NCI-H446 (cell line): ENCODE measurements at places on chromosomes 1 and 21.
A peak's percentile ranks its signal among the peaks of the same experiment; 100 is the strongest.

DNA sequence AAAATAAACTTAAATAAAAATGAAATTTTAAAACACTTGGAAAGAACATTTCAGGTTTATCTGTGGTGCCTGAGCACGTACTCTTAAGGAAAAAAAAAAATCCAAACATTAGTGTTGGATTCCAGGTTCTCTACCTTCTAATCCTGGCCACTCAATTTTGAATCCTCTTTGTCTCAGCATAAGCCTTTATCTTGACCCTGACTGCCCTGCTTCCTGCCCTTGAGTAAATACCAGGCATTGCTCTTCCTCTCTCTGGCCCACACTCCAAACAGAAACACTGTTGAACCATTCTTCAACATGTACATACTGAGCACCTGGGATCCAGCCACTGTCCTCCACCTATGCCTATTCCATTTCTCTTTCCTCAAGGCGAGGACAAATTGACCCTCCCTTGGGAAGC lies 11.4 kb upstream of the VANGL1 start:
- DNase-seq, result no peak

- no peak for DNase-seq
Observed at GRCh38 chr1:81144240-81144825, 656.4 kb upstream of the ADGRL2 start.

DNA sequence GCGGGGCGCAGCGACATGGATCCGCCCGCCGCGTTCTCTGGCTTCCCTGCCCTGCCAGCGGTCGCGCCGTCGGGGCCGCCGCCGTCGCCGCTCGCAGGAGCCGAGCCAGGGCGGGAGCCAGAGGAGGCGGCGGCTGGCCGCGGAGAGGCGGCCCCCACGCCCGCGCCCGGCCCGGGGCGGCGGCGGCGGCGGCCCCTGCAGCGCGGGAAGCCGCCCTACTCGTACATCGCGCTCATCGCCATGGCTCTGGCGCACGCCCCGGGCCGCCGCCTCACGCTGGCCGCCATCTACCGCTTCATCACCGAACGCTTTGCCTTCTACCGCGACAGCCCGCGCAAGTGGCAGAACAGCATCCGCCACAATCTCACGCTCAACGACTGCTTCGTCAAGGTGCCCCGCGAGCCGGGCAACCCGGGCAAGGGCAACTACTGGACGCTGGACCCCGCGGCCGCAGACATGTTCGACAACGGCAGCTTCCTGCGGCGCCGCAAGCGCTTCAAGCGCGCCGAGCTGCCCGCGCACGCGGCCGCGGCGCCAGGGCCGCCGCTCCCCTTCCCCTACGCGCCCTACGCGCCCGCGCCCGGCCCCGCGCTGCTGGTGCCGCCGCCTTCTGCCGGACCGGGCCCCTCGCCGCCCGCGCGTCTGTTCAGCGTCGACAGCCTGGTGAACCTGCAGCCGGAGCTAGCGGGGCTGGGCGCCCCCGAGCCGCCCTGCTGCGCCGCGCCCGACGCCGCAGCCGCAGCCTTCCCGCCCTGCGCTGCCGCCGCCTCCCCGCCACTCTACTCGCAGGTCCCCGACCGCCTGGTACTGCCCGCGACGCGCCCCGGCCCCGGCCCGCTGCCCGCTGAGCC lies 459 bp downstream of the FOXE3 start:
- no peak for DNase-seq

GRCh38 chr1:8256321-8256720 lies 61.6 kb upstream of the SLC45A1 start:
- DNase-seq, result no peak

- DNase-seq, result no peak
Observed at GRCh38 chr21:42332557-42333317, 17.5 kb upstream of the TFF3 start.

GRCh38 chr1:66764994-66765578 lies 12.8 kb downstream of the DYNLT5 start:
- peak; percentile 56 for DNase-seq

DNA sequence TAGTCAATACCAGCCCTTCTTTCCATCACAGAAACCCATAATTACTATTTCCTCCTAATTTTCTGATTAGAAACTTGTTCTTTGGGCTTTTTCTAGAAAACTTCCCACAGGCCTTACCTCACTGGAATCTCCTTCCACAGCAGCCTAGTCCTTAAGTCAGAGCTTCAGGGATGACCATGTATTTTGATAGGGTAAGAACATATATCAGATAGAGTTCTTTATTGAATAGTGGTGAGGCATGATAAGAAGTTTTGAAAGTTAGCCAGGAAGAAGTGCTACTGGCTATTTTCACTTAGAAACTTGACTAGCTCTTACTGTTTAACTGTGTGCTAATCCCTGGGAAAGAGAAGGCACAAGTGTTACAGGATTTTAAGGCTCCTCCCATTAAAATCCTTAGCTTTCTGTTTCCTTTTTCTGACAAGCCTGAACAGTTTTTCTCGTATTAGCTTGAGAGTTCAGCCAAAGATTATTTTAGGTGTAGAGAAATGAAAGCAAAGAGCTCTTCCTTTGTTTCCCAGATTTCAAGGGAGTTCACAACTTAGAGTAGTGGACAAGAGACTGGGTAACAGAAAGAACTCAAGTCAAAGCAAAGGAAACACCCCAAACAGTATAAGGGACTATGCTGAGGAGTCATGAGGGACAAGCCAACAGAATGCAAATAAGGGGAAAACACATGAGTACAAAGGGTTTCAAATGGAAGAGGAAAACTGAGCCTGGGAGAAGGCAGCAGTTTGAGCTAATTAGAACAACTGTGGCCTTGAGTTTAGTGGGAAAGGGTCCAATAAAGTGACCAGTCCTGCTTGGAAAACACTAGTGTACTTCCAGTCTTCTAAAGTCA lies 37.2 kb upstream of the AIM2 start:
- DNase-seq, result no peak

- DNase-seq, result no peak
Observed at GRCh38 chr1:187928288-187928687, 1099.5 kb downstream of the PLA2G4A start.

- no peak for DNase-seq
Observed at GRCh38 chr1:218614031-218614430, 268.9 kb downstream of the TGFB2 start.

- no peak for DNase-seq
Observed at GRCh38 chr1:27915082-27915575, 19.7 kb upstream of the SMPDL3B start.

- no peak for DNase-seq
Observed at GRCh38 chr1:110328274-110328673, 10.9 kb upstream of the RBM15 start.

GRCh38 chr1:65255035-65255655 lies 54.2 kb upstream of the DNAJC6 start:
- DNase-seq, result no peak

DNA sequence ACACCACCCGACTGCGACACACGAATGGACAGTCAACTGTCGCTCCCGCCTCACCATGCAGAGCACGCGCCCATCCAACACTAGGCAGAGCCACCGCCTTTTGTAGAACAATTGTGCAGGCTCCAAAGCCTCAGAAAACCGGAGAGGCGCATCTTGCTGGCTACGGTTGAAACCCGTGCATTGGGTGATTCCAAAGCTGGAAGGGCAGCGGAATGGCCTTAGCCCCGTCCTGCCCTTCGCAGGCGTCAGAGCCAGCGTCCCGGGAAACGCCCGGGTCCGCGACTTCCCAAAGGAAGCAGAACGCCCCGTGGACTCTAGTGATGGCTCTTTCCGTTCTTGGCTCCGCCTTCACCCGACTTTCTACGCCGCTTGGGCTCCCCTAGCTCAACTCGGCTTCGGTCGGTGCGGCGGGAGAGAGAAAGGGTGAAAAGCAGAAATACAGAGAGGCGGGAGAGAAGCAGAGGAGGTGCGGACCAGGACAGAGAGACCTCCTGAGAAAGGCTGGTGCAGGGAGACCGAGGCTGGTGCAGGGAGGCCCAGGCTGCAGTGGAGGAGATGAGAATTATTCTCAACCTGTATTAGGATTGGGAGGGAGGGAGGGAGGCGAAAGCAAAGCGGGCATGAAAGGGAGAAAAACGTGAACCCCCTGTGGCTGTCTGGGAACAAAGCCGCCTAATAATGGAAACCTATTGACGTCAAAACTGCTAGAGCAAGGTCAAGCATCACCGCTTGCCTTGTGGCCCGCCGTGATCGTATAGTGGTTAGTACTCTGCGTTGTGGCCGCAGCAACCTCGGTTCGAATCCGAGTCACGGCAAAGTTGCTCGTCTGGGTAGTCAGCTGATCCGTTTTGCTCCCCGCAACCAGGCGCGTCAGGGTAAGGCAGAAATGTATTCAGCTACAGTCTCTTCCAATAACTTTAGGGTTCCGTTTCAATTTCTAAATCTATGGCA lies 99.5 kb downstream of the PRKAB2 start:
- DNase-seq, result no peak

GRCh38 chr1:116375887-116376728 lies 3.1 kb downstream of the ATP1A1 start:
- peak; percentile 84 for DNase-seq

GRCh38 chr1:91018006-91018405 lies 3.8 kb downstream of the ZNF644 start:
- DNase-seq, result peak; percentile 19

DNA sequence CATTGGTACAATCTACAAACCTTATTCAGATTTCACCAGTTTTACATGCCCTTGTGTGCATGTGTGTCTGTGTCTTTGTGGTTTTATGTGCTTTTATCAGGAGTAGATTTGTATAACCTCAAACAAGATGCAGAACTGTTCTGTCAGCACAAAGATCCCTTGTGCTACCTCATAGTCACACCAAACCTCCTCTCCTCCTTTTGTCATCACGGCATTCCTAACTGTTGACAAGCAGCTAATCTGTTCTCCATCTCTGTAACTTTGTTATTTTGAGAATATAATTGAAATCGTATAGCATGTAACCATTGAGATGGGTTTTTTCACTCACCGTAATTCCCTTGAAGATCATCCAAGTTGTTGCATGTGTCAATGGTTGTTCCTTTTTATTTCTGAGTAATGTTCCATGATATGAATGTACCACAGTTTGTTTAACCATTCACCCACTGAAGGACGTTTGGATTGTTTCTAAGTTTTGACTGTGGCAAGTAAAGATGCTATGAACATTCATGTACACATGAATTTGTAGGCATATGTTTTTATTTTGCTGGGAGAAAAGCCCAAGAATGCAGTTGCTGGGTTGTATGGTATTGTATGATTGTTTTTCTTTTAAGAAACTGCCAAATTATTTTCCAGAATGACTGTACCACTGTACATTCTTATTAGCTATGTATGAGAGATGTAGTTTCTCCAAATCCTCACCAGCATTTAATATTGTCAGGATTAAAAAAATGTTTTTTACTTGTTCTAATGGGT lies 78.1 kb upstream of the B3GALT2 start:
- DNase-seq, result no peak

- no peak for DNase-seq
Observed at GRCh38 chr1:27632387-27633297, 2.3 kb downstream of the FGR start.

- DNase-seq, result no peak
Observed at GRCh38 chr1:39656391-39656790, 15.5 kb downstream of the NT5C1A start.

DNA sequence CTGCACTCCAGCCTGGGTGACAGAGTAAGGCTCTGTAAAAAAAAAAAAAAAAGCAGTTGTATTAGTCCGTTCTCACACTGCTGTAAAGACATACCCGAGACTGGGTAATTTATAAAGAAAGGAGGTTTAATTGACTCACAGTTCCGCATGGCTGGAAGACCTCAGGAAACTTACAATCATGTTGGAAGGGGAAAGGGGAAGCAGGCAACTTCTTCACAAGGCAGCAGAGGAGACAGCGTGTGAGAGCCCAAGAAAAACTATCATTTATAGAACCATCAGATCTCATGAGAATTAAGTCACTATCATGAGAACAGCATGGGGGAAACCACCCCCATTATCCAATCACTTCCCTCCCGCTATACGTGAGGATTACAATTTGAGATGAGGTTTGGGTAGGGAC lies 151.7 kb upstream of the NR5A2 start:
- DNase-seq, result no peak

DNA sequence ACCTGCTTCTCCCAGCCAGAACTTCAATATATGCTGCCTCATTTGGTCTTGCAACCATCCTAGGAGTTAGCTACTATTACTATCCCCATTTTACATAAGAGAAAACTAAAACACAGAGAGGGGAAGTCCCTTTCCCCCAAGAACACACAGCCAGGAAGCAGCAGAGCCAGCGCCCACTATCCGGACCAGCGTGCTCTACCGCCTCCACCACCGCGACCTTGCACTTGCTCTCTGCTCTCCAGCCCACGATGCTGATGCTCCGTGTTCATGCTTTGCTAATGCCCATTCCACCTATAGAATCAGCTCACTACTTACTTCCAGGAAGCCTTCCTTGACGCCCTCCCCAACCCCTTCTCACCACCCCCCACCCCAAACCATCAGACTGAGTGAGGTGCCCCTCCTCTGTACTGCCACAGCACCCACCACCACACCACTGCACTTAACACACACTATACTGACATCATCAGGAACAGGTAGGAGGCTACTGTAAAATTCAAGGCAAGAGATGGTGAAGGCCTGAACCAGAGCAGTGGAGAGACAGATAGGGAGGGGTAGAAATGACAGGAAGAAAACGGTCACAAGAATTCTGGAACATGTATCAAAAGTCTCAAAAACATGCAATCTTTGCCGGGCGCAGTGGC lies 9.4 kb downstream of the TMEM53 start:
- DNase-seq, result no peak

- DNase-seq, result no peak
Observed at GRCh38 chr1:42618866-42619265, 39.4 kb upstream of the PPIH start.

DNA sequence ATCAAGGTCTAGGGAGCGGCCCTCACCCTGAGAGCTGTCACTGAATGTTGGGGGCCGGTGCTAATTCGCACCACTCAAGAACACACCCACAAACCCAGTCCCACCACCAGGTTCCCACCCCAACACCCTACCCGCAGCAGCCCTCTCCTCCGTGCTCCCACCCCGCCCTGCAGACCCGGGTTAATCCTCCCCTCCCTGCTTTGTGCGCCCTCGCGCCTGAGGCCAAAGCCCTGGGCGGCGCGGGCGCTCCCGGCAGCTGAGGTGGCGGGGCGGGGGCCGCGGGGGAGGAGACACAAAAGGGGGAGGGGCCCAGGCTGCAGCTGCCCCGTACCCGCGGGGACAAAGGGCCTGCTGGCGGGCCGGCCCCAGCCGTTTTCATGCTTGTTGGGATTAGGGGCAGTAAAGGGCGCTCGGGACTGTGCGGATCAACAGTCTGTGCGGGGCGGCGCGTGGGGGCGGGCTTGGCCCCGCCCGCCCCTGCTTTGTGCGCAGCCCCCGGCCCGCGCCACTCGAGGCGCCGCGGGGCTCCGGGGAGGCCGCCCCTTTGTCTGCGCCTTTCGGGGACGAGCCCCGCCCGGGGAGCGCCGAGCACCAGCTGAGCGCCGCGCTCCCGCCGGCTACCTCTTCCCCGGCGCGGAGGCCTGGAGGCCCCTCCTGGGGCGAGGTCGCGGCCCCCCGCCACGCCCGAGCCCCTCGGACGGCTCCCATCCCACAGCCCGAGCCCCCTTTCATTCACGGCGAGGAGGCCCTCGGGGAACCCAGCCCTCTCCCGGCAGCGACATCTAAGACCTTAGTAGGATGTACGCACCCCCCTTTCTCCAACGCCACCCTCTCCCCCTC lies 10.9 kb downstream of the C1orf216 start:
- peak; percentile 64 for DNase-seq

GRCh38 chr1:161801955-161802354 lies 35.8 kb downstream of the ATF6 start:
- no peak for DNase-seq

GRCh38 chr1:26721669-26722355 lies 26.0 kb downstream of the ARID1A start:
- no peak for DNase-seq

GRCh38 chr1:9892563-9893528 lies 17.2 kb downstream of the CTNNBIP1 start:
- no peak for DNase-seq
